IMR-90 (cell line): ENCODE measurements at places on chromosomes 2 and 18. TPM values are rescaled to one million over a fixed set of nuclear protein-coding genes. Genes with fewer than 3 reads are reported as not detected.
A peak's percentile ranks its signal among the peaks of the same experiment; 100 is the strongest.

- peak; percentile 7 for DNase-seq
Measured at GRCh38 chr18:49362431-49362830, 98.0 kb downstream of the DYM start.

- no peak for DNase-seq
Measured at GRCh38 chr2:215557701-215558100, 121.8 kb upstream of the FN1 start.

- peak; percentile 90 for DNase-seq
Measured at GRCh38 chr2:237662671-237663093, 35.3 kb downstream of the LRRFIP1 start.

GRCh38 chr2:187134306-187134705 lies 285.3 kb upstream of the ZSWIM2 start:
- DNase-seq, result no peak

DNA sequence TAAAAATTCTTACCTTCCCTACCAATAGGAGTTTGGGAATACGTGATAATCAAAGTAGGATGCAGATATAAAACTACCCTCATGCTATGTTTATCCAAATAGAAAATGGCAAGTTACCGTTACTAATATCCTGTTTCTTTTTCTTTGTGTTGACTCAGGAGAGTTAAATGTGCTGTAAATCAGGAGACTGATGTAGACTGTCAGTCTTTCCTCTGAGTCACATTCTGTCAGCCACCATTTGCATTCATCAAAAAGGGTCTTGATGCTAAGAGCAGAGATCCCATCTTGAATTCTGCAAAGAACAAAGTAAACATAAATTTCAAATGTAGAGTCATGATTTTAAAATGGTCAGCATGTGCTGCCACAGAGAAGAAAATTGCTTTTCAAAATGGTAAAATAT lies 712.8 kb downstream of the SOCS6 start:
- no peak for DNase-seq

DNA sequence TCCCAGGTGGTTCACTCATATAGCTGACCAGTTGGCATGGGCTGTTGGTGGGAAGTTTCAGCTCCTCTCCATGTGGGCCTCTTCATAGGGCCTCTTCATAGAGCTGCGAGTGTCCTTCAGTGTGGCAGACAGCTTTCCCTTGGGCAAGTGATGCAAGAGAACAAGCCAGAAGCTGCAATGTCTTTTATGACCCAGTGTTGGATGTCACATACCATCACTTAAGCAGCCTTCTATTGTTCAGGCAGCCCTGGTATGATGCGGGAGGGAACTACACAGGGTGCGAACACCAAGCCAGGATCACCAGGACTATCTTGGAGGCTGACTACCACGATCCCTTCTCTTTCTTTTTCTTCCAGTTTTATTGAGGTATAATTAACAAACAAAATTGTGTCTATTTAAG lies 126.5 kb upstream of the ITGA6 start:
- DNase-seq, result no peak

- DNase-seq, result no peak
Measured at GRCh38 chr2:8414946-8415879, 266.6 kb upstream of the ID2 start.

DNA sequence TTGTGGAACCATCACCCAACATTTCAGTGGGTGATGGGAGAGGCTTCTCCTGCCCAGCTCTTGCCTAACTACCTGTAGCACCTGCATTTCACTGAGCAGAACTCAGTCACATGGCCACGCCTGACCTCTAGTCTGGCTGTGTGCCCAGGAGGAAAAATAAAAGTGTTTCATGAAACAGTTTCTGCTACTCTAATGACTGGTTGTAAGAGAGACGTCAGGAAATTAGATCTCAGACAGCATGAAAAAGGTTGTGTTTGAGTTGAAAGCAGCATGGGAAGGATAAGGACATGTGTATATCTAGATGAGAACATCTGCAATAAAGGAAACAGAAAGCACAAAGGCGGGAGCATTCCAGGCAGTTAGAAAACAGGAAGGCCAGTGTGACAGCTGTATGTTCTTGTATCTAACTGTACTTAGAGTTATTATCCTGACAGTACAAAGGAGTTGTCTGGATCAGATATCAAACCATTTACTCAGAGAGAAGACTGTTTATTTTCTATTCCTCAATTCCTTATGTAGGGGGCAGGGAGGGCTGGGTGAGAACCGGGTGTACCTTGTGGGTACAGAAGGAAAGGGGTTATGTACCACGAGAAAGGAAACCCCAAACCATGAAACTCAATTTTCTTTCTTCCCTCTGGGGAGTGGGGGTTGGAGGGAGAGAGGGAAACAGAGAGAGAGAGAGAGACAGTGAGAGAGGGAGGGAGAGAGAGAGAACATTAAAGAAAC lies 307.4 kb upstream of the VWC2L start:
- DNase-seq, result peak; percentile 25

DNA sequence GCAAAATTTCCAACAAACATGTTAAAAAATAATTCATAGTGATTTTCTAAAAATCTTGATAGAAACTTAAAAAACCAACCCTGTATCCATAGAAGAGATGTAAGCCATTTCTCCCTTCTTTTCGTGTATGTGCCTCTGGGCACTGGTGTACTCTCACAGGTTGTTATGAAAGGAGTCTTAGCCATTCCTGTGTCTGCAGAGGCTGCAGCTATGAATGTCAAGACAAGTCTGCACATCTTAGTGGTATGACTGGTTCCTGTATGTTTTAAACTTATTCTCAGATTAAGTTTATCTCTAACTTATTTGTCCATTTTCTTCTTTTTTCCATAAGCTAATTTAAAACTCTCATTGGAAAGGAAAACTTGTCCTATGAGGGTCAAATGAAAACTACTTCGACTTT lies 84.0 kb downstream of the DPP4 start:
- no peak for DNase-seq

DNA sequence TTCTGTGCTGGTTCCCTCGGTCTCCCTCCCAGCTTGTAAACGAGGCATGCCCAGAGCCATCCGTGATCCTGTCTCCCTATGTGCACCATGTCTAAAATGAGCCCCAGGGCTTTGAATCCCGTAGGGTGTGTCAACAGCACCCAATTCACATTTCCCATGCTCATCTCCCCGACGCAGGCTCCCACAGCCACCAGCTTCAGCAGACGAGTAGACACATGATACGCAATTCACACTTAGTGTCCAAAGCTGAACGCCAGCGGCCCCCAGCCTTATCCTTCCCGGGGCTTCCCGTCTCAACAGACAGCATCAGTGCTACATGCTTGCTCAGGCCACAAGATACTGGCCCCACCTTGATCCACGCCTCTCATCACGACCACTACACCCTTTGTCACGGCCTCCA lies 88.1 kb downstream of the EIPR1 start:
- DNase-seq, result no peak

GRCh38 chr2:28704621-28705020 lies 47.0 kb upstream of the PPP1CB start:
- DNase-seq, result no peak

GRCh38 chr2:181947273-181947672 lies 38.4 kb upstream of the PPP1R1C start:
- no peak for DNase-seq

DNA sequence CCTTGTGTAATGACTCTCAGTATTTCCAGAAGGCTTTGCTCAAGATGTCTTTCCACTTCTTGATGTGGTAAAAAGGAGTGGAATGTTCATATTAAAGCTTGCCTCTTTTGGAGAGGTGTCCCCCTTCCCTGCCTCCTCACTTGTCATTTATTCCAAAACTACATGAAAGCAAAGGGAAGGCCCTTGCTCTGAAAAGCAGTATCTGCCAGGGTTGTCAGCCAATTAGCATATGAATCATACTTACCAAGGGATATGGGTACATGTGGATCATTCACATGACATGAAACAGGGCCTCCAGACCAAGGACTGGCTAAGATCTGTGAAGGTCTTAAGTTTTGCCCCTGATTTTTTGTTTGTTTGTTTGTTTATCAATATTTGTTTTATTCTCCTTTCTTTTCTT lies 31.3 kb downstream of the ANXA4 start:
- DNase-seq, result peak; percentile 59

GRCh38 chr2:189648846-189649509 lies 12.3 kb upstream of the ASNSD1 start:
- DNase-seq, result peak; percentile 83

- peak; percentile 71 for DNase-seq
Measured at GRCh38 chr2:5851410-5851809, 159.2 kb downstream of the SOX11 start.

DNA sequence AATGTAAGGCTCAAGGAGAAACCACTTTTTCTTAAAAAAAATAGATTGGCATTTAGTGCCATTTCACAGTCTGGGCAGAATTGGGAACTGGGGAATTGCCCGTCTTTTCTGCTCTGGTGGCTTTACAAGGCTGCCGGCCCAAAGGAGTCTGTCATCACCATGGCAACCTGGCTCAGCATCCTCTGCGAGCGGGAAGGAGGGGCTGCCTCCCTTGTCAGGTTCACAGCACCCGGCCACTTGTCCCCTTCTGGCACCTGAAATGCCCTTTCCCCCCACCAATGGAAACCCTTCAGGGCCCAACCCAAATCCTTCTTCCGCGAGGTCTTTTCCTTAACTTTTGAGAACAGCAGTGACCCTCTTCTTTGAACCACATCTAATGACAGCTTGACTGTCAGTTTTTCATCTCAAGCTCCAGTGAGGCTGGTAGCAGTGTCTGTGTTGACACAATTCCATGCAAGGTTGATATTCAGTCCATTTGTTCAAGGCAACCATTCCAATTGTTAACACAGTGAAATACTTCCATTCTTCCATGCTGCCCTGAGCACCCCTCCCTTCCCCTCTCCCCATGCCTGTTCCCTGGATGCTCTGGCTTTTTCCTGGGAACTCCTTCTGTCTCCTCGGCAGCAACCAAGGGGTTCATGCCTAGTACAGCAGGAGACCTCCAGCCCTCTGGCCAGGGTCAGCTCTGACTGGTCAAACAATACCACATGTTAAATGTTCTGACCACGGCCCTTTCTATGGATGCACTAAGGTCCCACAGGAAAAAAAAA lies 79.6 kb downstream of the DNER start:
- DNase-seq, result no peak

- DNase-seq, result no peak
Measured at GRCh38 chr2:69790601-69790959, 38.9 kb upstream of the GMCL1 start.

DNA sequence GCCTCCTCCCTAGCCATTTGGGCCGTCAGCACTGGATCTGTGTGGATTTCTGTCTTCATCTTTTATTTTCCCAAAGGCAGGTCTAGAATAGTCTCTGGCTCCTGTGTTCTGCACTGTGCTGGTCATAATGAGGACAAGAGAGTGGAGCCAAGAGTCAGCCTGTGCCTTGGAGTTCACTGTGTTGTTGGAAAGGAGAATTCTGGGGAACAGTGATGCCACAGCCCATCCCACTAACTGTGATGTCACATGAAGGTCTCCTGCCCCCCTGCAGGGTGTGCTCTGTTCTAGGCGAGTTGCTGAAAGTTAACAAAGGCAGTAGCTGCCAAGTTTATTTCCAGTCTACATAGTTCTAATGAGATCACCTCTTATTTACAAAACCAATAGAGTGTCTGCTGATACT lies 248.5 kb downstream of the TPGS2 start:
- peak; percentile 51 for DNase-seq

GRCh38 chr2:105848367-105848766 lies 103.7 kb downstream of the NCK2 start:
- DNase-seq, result no peak

DNA sequence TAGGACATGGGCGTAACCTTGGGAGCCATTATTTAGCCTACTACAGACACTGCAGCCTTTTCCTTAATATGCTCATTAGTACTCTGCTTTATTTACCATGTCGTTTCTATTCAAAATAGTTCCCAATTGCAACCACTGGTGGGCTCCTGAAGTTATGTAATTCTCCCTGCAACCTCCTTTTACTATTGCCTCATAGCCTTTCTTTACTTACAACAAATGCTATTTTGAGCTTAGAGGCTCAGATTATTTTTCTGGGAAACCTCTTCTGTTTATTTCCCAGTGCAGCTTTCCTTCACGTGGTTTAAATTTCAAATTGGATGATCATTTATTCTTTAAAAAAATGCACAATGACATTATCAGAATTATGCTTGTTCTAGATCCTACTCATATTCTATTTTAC lies 492.3 kb upstream of the TMEFF2 start:
- DNase-seq, result no peak

- DNase-seq, result no peak
Measured at GRCh38 chr2:142069251-142069888, 61.4 kb downstream of the LRP1B start.

DNA sequence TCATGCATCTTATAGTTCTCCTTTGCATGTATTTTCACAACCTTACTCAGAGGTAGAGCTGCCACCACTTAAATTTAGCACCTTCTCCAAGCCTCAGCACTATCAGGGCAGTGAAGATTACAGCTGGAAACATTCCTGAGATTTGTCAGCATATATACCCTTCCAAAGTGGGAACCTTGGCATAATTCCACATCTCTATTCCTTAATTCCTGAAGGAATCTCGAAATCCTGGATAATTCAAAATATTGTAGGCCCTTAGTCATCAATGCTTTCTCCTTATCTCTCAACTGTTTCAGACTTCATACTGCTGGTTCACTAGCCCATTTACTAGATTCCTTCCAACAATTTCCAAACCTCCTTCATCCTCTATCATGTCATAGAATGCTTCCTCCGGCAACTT lies 87.4 kb downstream of the ITSN2 start:
- no peak for DNase-seq

- peak; percentile 56 for DNase-seq
Measured at GRCh38 chr2:55431982-55432627, 12.4 kb upstream of the CCDC88A start.

DNA sequence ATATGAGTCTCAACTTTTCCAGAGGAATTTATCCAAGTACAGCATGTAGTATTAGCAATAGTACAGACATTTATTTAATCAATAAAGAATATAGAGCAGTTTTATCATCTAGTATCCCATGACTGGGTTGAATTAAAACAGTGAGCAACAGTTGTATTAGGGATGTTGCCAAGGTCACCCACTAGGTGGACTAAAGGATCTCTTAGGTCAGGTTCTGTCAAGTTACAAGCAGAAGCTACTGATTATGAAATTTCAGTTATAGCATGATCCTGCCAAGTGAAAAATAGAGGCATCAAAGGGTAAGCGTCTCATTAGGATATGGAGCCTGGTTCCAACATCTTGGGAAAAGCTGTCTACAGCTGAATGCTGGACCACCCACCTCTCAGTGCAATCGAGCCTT lies 52.1 kb upstream of the LAPTM4A start:
- DNase-seq, result peak; percentile 12

DNA sequence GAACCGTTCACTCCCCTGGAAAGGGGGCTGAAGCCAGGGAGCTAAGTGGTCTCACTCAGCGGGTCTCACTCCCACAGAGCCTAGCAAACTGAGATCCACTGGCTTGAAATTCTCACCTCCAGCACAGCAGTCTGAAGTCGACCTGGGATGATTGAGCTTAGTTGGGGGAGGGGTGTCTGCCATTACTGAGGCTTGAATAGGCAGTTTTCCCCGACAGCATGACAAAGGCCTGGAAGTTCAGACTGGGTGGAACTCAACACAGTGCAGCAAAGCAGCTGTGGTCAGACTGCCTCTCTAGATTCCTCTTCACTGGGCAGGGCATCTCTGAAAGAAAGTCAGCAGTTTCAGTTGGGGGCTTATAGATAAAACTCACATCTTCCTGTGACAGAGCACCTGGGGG lies 292.5 kb downstream of the NUP35 start:
- DNase-seq, result no peak

- peak; percentile 73 for DNase-seq
Measured at GRCh38 chr18:7856733-7857132, 289.6 kb downstream of the PTPRM start.

GAD1 gene
- not detected in 2 replicates for polyA plus RNA-seq

NAT8 gene
- polyA plus RNA-seq, result not detected in 2 replicates

KCNF1 gene
- 1.4 TPM in 2 replicates for polyA plus RNA-seq

ALLC gene
- polyA plus RNA-seq, result not detected in 2 replicates

POTEJ gene
- not detected in 2 replicates for polyA plus RNA-seq

LRRC30 gene
- polyA plus RNA-seq, result not detected in 2 replicates

ZNF521 gene
- polyA plus RNA-seq, result 21.5 and 30.2 TPM in 2 replicates
